ENCODE measurements at places on chromosomes 3 and 15.

- DNase-seq = no peak
These were observed 5.0 kb upstream of the NDUFAF1 start for GRCh38 chr15:41407341-41407740.

DNA sequence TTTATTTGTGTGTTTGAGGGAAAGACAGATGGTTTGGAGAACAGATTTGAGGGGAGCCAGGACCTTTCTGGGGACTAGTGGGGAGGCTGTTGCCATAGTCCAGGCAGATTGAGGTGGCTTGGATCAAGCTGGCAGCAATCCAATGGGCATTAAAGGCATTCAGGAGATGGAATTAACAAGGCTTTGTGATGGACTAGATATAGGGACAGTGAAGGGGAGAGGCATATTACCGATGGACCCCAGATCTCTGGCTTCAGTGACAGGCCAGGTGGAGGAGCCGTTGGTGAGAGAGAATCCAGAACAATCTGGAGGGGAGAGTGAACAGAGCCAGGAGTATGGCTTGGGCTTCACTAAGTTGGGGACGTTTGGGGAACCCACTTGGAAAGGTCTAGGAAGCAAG lies 124.8 kb downstream of the EEFSEC start:
- no peak for DNase-seq

DNA sequence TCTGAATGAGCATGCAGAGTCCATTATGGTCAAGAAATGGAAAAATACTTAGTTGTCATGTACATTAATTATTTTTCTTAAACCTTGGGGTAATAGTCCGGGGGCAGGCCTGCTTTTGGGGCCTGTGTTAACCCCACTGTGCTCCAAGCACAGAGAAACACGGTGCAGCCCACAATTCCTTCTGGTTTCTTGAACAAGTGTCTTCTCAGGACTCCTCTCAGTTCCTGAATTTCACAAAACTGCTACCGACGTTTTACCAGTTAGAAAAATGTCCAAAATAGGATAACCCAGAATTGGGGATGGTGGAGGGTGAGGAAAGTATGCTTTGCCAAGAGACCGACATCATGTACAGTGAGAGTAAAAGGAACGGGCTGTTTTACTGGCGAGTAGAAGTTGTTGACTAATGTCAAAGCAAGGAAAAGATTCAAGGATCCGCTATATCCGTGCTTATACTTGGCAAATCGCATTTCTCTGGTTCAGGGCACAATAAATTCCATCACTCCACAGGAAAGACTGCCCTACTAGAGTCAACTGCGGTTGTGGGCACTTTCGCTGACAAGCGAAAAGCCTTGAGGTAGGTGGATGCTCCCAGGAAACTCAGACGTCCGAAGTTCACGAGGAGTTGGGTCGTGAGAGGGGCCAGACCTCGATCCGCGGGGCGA lies 495 bp upstream of the NXPE3 start:
- no peak for DNase-seq

DNA sequence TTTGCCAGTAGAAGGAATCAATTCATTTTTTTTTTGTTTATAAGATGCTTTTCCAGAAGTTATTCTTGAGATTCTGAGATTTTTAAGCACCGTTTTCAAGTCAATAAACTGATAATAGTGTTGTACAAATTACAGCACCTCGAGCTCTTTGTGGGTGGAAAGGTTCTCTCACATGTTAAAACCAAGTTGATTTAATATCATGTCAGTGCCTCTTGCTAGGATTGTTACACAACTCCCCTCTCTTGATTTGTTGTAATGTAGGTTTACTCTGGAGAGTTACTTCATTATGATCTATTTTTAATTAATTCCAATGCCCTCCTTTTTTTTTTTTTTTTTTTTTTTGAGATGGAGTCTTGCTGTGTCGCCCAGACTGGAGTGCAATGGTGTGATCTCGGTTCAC lies 25.8 kb upstream of the UBXN7 start:
- DNase-seq = no peak

DNA sequence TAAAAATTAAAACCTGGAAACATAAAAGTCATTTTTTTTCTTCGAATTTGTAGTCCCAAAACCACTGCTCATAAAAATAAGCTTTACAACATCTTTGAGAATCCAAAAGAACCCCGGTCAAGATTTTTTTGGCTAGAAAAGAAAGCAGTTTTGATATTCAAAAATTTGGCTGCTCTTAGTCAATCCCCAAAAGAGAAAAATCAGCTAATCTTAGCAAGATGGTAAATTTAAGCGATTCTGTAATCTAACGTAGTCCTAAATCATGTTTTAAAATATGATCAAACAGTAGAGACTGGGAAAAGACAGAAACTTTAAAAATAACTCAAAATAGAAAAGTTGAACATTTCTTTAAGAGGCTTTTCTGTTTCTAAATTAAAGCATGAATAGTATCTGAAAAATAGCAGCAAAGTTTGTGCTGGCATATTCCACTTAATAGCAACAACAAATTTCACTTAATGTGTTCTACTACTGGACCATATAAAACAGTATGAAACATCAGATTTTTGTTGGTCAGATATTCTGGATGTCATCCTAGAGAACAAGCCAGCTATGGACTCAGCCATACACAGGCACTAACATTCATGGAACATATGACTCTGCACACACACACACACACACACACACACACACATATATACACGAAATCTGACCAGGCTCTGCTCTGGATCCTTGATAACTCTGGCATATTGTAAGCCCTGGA lies 19.1 kb upstream of the NR2F2 start:
- no peak for DNase-seq

GRCh38 chr3:142447852-142448823 lies at the start of gene XRN1:
XRN1 (minus strand) TSS chr3:142448037; CDS start chr3:142447944, 93 bp downstream.
- DNase-seq = peak; percentile 96

- DNase-seq = no peak
These were observed 357.5 kb upstream of the CADM2 start for GRCh38 chr3:84601303-84601702.

DNA sequence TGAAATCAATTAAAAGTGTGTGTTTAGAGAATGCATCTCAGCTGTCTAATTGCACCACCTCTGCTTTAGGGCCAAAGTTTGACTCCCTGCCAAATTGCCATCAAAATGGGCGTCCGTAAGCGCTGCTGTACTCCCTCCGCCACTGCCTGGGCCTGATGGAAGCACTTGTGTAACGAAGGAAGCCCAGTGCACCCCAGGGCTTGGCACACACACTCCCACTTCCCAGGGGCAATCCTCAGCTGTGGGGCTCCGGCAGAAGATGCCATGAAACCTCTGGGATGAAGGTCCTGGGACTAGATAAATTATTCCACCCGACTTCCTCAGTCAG lies 137.8 kb downstream of the RORA start:
- no peak for DNase-seq

- DNase-seq = peak; percentile 99
These were observed at the start of gene ACTL6A for GRCh38 chr3:179562591-179563270. ACTL6A (plus strand) TSS chr3:179562926; CDS start chr3:179563093, 167 bp downstream.

DNA sequence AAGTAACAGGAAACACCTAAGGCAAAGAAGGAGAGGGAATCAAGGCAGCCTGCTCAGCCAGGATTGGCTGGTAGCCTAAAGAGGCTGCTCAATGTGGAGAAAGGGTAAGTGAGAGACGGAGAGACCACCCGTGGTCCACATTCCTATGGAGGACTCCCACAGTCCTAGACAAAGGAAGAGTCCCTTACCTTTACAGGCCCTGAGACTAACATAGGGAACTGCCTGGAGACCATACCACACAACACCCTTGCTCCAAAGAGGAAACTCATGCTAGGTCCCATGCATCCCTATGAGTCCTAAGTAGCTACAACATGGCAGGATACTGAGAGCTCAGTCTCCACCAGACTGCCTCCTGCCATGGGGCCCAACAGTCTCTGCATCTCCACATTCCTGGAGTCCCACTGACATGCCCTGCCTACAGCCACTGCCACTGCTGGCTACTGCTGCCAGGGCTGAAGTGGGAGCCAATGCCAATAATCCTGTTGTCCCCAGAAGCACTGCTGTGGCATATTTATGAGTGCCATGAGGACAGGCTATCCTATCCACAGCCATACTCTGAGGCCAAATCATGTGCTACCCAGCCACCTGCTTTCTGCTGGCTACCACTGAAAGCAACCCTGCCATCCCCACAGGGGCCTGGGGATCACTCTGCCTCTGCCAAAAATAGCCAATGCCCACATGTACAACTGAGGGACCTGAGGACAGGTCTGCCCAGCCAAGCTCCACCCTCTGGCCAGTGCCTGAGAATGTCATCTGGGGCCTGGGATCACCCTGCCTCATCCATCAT lies 45.0 kb downstream of the COPS2 start:
- DNase-seq = no peak

DNA sequence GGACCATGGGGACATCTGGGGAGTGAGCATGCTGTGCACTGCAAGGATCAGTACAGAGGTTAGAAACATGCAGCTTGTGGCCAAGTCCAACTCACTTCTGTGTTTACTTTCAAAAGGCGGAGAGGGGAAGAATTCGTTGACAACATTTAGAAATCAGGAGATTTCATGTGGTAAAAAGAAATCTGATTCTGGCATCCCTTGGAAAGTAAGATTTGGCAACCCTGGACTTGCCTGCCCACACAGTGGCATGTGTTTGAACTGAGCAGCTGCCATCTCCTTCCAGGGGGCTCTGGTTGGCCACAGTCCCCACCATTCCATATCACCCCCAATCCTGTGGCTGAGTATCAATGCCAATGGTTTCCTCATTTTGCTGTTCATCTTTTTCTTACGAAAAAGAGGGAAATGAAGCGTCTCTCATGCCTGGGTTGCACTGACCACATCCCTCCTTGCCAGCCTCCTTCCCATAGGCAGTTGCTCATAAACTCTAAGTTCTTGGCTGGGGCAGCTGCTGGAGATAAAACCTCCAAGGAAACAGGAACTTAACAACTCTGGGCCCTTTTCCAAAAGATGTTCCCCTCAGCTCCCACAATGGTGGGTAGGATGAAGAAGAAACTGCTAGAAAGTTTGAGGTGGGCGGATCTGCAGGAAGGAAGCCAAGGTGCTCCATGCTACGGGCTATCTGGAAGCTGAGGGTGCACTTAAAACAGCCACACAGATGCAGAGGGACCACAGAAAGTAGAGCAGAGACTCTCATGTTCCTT lies 29.2 kb downstream of the SLC6A11 start:
- no peak for DNase-seq

- DNase-seq = no peak
These were observed 338.2 kb upstream of the SLCO3A1 start for GRCh38 chr15:91515188-91515754.

DNA sequence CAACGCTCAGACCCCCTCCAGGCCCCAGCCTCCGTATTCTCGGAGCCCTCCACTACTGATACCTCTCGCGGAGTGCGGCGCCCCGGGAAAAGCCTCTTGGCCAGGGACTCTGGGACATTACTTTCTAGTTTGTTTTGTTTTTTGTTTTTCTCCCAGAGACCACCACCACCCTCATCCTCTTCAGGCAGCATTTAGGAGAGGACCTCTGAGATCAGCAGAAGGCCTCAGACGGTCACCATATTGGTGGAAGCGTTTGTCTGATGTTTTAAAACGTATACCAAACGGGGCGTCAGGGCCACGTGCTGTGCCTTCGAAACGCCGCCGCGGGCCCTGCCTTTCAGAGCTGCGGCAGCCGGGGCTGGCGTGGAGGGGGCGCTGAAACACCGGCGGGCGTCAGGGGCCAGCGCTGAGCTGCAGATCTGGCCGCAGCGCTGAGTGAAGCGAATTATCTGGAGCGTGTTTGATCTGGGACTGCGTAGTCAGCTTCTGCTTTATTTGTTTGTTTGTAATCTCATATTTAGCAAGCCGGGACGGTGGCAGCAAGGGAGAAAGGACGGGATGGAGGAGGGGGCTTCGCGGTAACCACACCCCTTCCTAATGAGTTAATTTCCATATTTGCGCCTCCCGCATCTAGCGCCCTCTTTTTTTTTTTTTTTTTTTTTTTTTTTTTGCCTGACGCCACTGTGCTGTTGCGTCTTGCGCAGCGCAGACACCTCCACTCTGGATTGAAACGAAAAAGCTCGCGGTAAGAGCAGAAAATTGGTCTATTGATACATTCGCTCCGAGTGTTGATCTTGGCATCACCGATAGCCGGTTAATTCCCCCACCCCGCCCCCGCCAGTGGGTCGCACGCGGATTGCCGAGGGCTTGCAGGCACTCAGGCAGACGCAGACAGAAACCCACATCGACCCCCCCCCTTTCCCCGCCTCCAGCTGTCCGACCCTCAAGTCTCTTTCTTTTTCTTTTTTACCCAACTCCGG lies 14.9 kb downstream of the SOX2 start:
- no peak for DNase-seq

DNA sequence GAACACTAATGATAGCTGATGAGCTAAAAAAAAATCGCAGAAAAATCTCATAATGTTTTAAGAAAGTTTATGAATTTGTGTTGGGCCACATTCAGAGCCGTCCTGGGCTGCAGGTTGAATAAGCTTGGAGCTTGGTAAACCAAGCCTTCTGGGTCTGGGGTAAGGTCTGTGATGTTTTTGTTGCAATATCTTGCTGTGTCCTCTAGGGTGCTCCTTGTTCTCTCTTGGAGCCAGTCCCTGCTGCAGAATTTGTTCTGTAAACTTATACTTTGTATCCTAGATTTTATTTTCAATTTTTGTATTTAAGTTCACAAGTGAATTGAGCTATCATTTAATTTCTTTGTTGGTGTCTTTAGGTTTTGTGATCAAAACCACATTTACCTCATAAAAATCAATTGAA lies 143.7 kb downstream of the NR1D2 start:
- DNase-seq = no peak
